GM13977 (cell line): ENCODE measurements at places on chromosomes 1 and 21.
A peak's percentile ranks its signal among the peaks of the same experiment; 100 is the strongest.

- peak; percentile 46 for DNase-seq
Measured at GRCh38 chr1:151934048-151934493, 24.8 kb upstream of the THEM4 start.

DNA sequence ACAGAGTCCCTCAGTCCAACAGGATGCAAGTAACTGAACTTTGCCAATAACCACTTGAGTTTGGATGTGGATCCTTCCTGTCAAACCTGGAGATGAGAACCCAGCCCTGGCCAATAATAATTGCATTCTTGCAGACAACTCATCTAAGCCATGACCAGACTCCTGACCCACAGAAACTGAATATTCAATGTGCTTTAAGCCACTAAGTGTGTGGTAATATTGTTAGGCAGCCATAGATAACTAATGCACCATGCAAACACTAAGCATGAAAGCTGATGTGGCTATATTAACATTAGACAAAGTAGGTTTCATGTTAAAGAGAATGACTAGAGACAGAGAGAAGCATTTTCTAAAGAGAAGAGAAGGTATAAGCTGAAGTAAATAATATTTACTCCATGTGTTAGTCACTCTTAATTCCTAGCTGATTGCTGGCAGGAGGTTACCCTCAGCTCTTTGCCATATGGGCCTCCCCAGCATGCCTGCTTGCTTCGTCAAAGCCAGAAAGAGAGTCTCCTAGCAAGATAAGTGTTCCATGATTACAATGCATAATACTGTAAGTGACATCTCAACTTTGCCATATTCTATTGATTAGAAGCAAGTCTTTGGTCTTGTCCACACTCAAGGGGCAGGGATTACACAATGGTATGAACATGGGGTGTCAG lies 276.4 kb upstream of the PLXNA2 start:
- DNase-seq, result no peak

GRCh38 chr21:41972511-41973205 lies 18.8 kb upstream of the C2CD2 start:
- DNase-seq, result no peak

DNA sequence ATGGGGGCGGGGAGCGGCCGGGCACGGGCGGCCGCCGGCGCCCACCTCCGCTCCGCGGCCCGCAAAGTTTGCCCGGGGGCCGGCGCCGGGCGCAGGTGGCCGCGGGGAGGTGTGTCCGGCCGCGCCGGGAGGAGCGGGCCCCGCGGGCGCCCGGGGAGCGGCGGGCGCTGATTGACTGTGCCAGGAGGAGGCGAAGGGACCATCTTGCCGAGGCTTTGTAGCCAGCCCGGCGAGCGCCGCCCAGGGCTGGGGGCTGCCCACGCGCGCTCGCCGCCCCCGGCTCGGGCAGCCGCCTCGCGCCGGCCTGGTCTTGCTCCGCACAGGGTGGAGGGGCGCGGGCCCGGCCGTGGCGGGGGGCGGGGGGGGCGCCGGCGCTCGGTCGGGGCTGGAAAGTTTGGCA lies 432 bp downstream of the EPHB2 start:
- peak; percentile 50 for DNase-seq

GRCh38 chr1:112388436-112388835 lies 7.6 kb upstream of the CTTNBP2NL start:
- DNase-seq, result no peak

GRCh38 chr1:151425103-151425502 lies 25.7 kb downstream of the PSMB4 start:
- no peak for DNase-seq

DNA sequence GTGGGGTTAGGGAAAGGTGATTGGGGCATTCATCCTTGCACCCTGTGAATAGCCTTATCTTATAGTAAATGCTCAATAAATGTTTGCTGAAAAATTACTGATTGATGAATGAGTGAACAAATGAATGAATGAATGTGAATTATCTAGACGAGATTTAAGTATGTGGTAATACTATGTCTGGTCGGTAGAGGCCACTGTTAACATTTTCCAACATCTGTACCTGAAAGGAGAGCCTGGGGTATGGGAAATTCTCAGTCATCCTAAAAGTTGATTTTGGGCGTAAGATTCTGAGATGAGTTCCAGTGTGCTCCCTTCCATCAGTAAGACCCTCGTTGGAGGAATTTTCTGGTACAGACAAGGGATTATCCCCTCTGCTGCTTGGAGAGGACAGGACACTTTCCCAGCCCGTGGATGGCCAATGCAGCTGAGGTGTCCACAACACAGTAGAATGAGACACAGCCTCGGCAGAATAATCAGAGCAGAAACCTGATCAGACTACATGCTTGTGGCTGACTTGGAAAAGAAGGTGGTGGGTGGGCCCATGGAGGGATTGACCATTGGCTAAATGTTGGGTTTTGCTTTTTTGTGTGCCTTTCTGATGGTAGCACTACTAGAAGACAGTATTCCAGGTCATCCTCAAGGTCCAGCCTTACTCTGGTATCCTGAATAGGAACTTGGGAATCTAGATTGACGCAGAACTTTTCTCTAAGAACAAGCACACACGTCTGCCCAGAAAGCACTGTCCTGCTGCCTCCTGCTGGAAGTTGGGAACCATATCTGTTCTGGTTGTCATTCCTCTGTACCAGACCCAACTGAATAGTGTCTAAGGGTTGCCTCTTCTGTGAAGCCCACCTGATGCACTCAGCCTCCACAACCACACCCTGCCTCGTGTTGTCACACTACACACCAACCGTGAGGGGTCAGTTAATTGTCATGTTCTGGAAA lies 262.0 kb downstream of the TNR start:
- DNase-seq, result peak; percentile 17

DNA sequence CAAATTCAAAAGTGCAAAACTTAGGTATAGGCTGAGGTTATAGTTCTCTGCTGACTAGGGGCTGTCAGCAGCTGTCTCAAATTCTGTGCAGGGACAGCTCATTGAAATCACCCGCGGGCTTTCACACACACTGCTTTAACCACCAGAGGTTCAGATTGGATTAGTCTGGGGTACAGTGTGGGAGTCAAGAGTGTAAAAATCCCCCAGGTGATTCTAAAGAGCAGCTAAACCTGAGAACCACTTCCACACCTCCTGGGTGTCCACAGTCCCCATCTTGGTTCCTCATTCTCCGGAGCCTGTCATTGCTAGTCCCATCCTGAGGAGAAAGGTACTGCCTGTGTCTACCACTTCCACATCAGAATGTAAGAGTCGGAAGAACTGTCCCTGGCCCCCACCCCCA lies 9.9 kb upstream of the TDRD10 start:
- DNase-seq, result no peak
